ENCODE measurements at places on chromosomes 2 and 18. TPM values are rescaled to one million over a fixed set of nuclear protein-coding genes. Genes with fewer than 3 reads are reported as not detected.

DNA sequence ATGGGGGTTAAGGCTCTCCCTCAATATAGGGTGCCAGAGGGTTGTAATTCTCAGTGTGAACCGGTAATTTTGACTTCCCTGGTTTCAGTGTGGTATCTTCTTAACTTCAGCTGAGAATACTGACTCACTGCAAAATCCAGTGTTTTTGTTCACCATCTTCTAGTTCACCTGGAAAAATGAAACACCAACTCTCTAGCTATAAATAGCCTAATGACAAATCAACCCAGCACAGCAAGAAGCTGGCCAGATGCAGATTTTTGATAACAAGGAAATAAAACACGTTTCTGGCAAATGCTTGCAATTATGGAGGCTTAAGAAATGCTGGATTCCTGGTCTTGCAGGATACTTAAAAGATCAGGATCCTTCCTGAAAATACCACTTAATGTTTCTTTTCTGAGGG, 192.3 kb downstream of the CLIP4 start:
- no peak overlapping the region for H3K27ac ChIP-seq
- H3K27me3 ChIP-seq = peaks cover 2% of the 10 kb centered on the region
- H3K4me1 ChIP-seq = no peaks in the 10 kb centered on the region
- H3K36me3 ChIP-seq = no peaks in the 10 kb centered on the region

DNA sequence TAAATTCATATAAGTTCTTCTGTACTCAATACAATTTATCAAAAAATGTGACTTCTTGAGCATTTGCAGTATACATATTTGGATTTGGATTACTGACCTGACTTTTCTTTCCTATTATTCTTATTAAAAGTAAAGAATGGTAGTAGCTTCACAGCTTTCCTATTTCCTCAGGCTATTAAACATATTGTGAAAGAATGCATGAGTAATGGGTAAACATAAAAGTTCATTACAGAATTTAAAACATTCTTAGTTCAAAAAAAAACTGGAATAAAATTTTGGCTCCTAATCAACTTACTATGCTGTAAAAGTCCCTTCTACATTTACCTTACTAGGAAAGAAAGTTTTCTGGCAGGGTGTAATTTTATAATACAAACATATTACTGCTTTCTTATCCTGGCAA, 27.3 kb upstream of the C2orf66 start:
- H3K27ac ChIP-seq = no peak overlapping the region
- H3K36me3 ChIP-seq = peaks cover 3% of the 10 kb centered on the region
- H3K4me1 ChIP-seq = no peaks in the 10 kb centered on the region
- H3K27me3 ChIP-seq = no peaks in the 10 kb centered on the region
- DNase-seq = no peak
- H3K4me3 ChIP-seq = no peak overlapping the region

GRCh38 chr2:3639015-3639630, 18.9 kb upstream of the ALLC start:
- H3K27ac ChIP-seq = no peak overlapping the region
- DNase-seq = no peak
- no peaks in the 10 kb centered on the region for H3K36me3 ChIP-seq
- no peaks in the 10 kb centered on the region for H3K4me1 ChIP-seq

DNA sequence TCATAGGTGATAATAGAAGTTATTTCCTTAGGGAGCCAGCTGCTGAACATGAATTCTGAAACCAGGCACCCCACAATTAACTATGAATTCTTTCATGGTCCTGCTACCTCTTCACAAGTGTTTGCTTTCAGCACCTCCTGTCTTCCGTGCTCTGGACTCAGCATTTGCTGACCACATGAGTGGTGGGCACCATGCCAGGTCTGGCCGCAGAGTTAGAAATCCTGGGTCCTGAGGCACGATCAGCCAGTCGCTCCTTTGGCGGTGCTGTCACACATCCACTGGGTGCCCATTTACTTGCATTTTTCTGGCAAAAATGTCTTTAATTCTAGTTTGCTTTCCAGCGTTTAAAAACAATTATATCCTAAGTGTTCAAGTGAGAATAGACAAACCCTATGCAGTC, 196.4 kb upstream of the PXDN start:
- H3K27ac ChIP-seq = no peak overlapping the region
- no peaks in the 10 kb centered on the region for H3K27me3 ChIP-seq
- H3K4me3 ChIP-seq = no peak overlapping the region
- H3K36me3 ChIP-seq = no peaks in the 10 kb centered on the region
- peak; percentile 42 for DNase-seq
- no peaks in the 10 kb centered on the region for H3K4me1 ChIP-seq

DNA sequence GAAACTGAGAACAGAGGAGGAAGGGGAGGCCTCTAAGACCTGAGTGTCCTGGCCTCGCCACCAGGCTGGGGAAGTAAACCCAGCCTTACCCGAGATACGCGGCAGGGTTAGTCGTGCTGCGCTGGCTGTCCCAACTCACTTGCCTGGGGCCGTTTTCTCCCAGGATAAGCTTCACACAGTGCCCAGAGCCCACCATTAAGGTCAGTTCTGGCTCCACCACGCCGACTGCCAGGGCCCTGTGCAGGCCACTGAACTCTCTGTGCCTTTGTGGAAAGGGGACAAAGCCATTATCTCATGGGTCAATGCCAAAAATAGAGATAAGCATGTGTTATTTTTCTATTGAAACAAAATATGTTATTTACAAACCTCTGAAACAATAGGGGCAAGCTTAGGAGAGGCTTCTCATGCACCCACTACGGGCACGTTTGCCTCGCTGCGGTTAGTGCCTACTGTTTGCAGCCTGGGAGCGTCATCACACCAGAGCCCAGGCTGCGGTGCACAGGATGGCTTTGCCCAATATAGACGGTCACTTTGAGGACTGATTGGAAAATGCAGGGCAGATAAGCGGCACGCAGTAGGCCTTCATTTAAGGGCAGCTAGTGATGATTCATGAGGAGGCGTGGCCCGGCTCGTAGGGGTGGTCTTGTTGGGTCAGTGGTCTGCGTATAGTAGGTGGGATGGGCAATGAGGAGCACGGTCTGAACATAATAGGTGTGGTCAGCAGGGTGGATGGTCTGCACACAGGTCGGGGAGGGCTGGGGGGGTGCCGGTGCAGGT, 242.1 kb downstream of the GLI2 start:
- H3K27me3 ChIP-seq = no peaks in the 10 kb centered on the region
- H3K27ac ChIP-seq = no peak overlapping the region
- no peak for DNase-seq
- H3K4me1 ChIP-seq = no peaks in the 10 kb centered on the region

- peak; percentile 97 for DNase-seq
- peaks cover 51% of the 10 kb centered on the region for H3K4me1 ChIP-seq
- H3K36me3 ChIP-seq = no peaks in the 10 kb centered on the region
Measured at GRCh38 chr18:77101410-77102258, 30.9 kb downstream of the MBP start.

- peaks cover 2% of the 10 kb centered on the region for H3K27me3 ChIP-seq
- H3K36me3 ChIP-seq = no peaks in the 10 kb centered on the region
- H3K4me3 ChIP-seq = no peak overlapping the region
- no peak for DNase-seq
- H3K4me1 ChIP-seq = no peaks in the 10 kb centered on the region
Measured at GRCh38 chr2:134575888-134576287, 142.9 kb downstream of the TMEM163 start.

- H3K36me3 ChIP-seq = no peaks in the 10 kb centered on the region
- H3K27ac ChIP-seq = no peak overlapping the region
- H3K27me3 ChIP-seq = no peaks in the 10 kb centered on the region
- no peak for DNase-seq
Measured at GRCh38 chr2:114699423-114699944, 257.0 kb downstream of the DPP10 start.

DNA sequence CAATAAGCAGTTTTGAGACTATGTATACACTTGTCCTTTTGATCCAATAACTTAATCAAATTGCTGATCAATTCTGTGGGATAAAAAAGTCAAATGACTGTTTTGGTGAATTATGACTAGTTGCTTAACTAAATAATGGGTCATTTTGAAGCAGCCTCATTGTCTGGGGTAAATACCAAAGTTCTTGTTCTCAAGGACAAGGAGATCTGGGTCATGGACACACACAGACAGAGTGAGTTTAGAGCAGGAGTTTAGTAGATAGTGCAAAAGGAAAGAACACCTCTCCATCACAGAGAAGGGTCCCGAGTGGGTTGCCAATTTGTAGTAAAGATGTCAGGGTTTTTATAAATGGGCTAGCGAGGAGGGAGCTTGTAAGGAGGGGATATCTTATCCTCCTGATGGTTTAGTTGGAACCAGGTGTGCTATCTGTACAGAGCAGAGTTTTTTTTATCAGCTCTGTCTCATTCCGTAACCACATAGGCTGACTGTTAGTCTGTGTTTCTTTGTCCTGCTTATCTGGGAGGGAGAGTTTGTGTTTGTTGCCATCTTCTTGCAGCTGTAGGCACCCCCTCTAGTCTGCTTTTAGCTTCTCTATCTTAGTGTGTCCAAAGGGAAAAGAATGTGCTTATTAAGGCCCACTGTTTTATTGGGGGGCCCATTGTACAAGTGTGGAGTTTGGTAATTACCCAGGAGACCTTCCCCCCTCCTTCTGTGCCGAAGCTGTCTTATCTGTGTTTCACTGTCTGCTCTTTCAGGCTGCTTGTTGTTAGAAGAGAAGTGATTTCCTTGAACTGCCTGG, 48.7 kb upstream of the C1GALT1C1L start:
- H3K4me3 ChIP-seq = no peak overlapping the region
- no peak overlapping the region for H3K27ac ChIP-seq
- H3K36me3 ChIP-seq = no peaks in the 10 kb centered on the region

- H3K4me1 ChIP-seq = no peaks in the 10 kb centered on the region
- H3K4me3 ChIP-seq = no peak overlapping the region
- DNase-seq = no peak
- no peak overlapping the region for H3K27ac ChIP-seq
- H3K27me3 ChIP-seq = no peaks in the 10 kb centered on the region
Measured at GRCh38 chr2:240107477-240107796, 28.7 kb downstream of the COPS9 start.

GRCh38 chr2:198390670-198391069, 586.3 kb downstream of the PLCL1 start:
- no peak for DNase-seq
- no peaks in the 10 kb centered on the region for H3K36me3 ChIP-seq
- no peaks in the 10 kb centered on the region for H3K27me3 ChIP-seq
- H3K4me1 ChIP-seq = no peaks in the 10 kb centered on the region
- no peak overlapping the region for H3K4me3 ChIP-seq

- DNase-seq = no peak
- H3K27ac ChIP-seq = no peak overlapping the region
- no peak overlapping the region for H3K4me3 ChIP-seq
- H3K36me3 ChIP-seq = no peaks in the 10 kb centered on the region
- peaks cover 4% of the 10 kb centered on the region for H3K4me1 ChIP-seq
- H3K27me3 ChIP-seq = no peaks in the 10 kb centered on the region
Measured at GRCh38 chr2:58051445-58051844, 4.8 kb downstream of the VRK2 start.

GRCh38 chr2:69375494-69376353, 11.3 kb downstream of the GFPT1 start:
- no peak for DNase-seq
- peaks cover 9% of the 10 kb centered on the region for H3K36me3 ChIP-seq
- H3K4me1 ChIP-seq = no peaks in the 10 kb centered on the region
- no peak overlapping the region for H3K4me3 ChIP-seq
- H3K27me3 ChIP-seq = no peaks in the 10 kb centered on the region
- no peak overlapping the region for H3K27ac ChIP-seq

- no peak overlapping the region for H3K4me3 ChIP-seq
- no peaks in the 10 kb centered on the region for H3K36me3 ChIP-seq
- no peak for DNase-seq
- H3K4me1 ChIP-seq = no peaks in the 10 kb centered on the region
- no peak overlapping the region for H3K27ac ChIP-seq
Measured at GRCh38 chr2:169472249-169472648, 7.0 kb upstream of the BBS5 start.

DNA sequence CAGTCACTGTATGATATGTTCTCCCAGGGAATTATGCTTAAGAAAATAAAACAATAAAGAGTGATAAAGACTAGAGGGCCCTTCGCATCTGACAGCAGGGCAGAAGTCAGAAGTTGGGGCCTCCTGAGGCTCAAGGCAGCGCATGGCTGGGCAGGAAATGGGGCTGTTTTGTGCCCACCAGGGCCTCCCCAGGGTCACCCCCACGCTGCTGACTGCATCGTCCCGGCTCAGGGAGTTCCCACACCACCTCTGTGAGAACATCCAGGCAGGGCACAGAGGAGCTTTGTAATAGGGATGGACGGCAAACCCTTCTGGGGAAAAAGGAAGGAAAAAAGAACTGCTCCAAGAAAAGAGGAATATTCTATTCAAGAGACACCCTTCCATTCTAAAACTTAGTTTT, 41.2 kb downstream of the PAX3 start:
- no peak for DNase-seq
- H3K36me3 ChIP-seq = no peaks in the 10 kb centered on the region
- H3K27me3 ChIP-seq = no peaks in the 10 kb centered on the region
- H3K4me1 ChIP-seq = no peaks in the 10 kb centered on the region
- H3K4me3 ChIP-seq = no peak overlapping the region

DNA sequence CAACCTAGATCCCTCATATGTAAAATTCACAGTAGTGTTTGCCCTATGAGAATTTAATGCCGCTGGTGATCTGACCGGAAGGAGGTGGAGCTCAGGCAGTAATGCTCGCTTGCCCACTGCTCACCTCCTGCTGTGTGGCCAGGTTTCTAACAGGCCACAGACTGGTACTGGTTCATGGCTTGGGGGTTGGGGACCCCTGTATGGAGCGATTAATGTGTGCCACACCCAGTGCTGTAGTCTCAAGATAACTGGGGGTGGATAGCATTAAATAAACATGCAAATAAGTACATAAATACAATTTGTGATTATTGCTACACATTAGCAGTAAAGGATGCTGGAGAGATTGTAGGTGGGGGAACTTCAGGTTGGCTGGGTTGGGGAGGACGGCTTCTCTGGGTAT, 3.2 kb downstream of the GALNT1 start:
- no peak for DNase-seq
- H3K27ac ChIP-seq = no peak overlapping the region
- H3K27me3 ChIP-seq = no peaks in the 10 kb centered on the region
- H3K4me1 ChIP-seq = peaks cover 16% of the 10 kb centered on the region
- no peak overlapping the region for H3K4me3 ChIP-seq
- no peaks in the 10 kb centered on the region for H3K36me3 ChIP-seq

GRCh38 chr2:180872255-180872654, 108.2 kb upstream of the UBE2E3 start:
- no peaks in the 10 kb centered on the region for H3K36me3 ChIP-seq
- no peak overlapping the region for H3K4me3 ChIP-seq
- no peak overlapping the region for H3K27ac ChIP-seq

- H3K4me3 ChIP-seq = no peak overlapping the region
- H3K4me1 ChIP-seq = no peaks in the 10 kb centered on the region
- DNase-seq = no peak
- no peaks in the 10 kb centered on the region for H3K36me3 ChIP-seq
Measured at GRCh38 chr2:31205186-31205585, 12.1 kb downstream of the CAPN14 start.

Gene KCNJ13
- not detected for total RNA-seq

Gene VIL1
- total RNA-seq = not detected

Gene VAPA
- total RNA-seq = 176 TPM

Gene ST8SIA5
- 0.36 TPM for total RNA-seq

Gene GPAT2
- not detected for total RNA-seq

Gene POMC
- not detected for total RNA-seq
